Stimulated activated effector memory CD8-positive, alpha-beta T cell treated with anti-CD3 and anti-CD28 coated beads, Interleukin-12 subunit alpha, Interleukin-12 subunit beta, amount 100 ng/mL, for 72 hours (primary cell): ENCODE measurements at places on chromosomes 7 and 10.

DNA sequence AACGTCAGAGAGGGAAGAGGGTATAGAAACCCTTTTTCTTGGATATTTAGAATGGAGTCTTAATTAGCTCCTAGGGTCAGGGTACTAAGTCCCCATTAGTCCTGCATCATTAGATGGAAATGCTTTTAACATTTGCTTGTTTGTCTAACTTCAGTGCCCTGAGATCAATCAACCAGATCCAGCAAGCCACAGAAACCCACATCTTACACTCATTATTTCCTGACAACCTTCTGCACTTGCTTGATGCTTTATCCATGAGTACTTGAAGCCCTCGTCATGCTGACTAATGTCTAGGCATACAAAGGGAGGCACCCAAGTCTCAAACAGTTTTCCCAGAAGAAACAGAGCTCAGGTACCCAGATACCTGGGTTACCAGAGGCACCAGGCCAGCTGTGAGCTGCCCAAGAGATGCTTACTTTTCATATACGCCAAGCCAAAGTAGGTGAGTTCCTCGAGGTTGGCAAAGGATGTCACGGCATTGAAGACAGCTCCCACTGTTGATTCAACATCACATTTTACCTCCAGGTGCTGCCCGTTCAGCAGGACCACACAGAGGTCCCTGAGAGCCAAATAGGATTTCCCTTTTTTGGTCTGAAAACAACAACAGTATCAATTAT lies 42.7 kb downstream of the FRMPD2 start:
- DNase-seq = no peak

GRCh38 chr10:13067431-13067830 lies 32.5 kb upstream of the OPTN start:
- no peak for DNase-seq

DNA sequence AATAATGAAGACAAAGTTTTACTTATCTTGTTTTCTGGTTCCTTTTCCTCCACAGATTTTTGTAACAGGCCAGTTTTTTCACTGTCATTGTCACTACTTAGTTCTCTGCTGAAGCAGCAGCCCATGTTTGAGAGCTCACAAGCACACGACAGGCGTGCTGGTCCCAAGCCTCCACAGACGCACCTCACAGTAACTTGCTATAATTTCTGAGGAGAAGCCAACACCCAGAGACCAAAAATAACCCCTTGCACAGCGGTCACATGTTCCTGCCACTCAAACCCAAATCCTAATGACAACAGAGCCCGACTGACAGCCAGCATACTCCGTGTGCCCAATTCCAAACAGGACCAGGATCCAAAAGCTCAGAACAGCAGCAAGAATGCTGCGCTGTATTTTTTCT lies 58.5 kb downstream of the LARP4B start:
- DNase-seq = no peak

DNA sequence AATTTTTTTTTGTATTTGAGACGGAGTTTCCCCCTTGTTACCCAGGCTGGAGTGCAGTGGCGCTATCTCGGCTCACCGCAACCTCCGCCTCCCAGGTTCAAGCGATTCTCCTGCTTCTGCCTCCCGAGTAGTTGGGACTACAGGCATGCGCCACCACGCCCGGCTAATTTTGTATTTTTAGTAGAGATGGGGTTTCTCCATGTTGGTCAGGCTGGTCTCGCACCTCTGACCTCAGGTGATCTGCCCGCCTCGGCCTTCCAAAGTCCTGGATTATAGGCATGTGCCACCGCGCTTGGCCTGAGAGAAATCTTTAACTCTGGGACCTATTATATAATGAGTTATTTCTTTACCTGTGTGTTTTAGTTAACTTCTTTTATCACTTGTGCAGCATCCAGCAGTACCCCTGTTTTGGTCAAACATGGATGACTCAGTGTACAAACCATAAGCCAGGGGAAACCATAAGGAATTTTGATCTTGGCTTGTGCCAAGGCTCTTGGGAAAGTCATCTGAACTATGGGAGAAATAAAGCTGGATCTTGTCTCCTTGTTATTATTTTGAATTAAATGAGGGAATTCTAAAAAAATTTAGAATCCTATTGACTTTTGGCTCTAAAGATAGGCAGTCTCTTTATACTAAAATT lies 23.6 kb upstream of the ZRANB1 start:
- DNase-seq = no peak

DNA sequence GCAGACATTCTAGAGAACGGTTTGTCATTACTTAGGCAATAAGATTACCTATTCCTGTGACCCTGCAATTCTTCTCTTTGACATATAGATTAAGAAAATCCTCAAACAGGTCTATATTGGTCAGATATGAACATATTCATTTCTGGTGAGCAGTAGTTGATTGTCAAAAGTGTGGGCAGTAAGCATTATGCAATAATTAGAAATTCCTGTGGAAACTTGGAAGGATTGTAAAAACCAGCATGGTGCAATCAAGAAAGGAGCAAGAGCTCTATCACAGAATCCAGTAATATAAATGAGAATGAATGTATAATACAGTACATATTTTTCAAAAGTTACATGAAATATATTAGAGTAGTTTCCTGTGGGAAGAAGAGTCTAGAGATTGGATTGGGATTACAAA lies 406.5 kb downstream of the SUGCT start:
- DNase-seq = no peak

DNA sequence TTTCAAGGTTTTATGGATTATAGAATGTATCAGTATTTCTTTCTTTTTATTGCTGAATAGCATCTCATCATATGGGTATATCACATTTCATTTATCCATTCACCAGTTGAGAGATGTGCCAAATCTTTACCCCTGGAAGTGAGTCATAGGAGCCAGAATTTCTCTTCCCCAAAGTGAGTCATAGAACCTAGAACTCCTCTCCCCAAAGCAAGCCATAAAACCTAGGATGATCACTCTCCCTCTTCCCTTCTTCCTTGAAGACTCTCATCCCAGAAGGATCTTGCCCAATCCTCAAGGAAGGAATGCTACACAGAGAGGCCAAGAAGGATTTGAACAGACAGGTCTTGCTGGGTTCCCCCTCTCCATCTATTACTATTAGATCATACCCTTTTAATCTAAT lies 199.9 kb downstream of the EVX1 start:
- DNase-seq = no peak
